ENCODE measurements at places on chromosomes 12 and 14. TPM values are rescaled to one million over a fixed set of nuclear protein-coding genes. Genes with fewer than 3 reads are reported as not detected.

The COX8C gene
- total RNA-seq, result not detected

The GPRC5D gene
- total RNA-seq, result not detected

The KRT5 gene
- not detected for total RNA-seq

The SVOP gene
- 79.3 TPM for total RNA-seq

The MIP gene
- not detected for total RNA-seq

The FOXA1 gene
- total RNA-seq, result not detected

The CARMIL3 gene
- 108 TPM for total RNA-seq

The ADGRD1 gene
- total RNA-seq, result 0.96 TPM

GRCh38 chr14:77478029-77478428, 20.1 kb downstream of the AHSA1 start:
- H3K36me3 ChIP-seq, result no peaks in the 10 kb centered on the region
- H3K4me3 ChIP-seq, result no peak overlapping the region

DNA sequence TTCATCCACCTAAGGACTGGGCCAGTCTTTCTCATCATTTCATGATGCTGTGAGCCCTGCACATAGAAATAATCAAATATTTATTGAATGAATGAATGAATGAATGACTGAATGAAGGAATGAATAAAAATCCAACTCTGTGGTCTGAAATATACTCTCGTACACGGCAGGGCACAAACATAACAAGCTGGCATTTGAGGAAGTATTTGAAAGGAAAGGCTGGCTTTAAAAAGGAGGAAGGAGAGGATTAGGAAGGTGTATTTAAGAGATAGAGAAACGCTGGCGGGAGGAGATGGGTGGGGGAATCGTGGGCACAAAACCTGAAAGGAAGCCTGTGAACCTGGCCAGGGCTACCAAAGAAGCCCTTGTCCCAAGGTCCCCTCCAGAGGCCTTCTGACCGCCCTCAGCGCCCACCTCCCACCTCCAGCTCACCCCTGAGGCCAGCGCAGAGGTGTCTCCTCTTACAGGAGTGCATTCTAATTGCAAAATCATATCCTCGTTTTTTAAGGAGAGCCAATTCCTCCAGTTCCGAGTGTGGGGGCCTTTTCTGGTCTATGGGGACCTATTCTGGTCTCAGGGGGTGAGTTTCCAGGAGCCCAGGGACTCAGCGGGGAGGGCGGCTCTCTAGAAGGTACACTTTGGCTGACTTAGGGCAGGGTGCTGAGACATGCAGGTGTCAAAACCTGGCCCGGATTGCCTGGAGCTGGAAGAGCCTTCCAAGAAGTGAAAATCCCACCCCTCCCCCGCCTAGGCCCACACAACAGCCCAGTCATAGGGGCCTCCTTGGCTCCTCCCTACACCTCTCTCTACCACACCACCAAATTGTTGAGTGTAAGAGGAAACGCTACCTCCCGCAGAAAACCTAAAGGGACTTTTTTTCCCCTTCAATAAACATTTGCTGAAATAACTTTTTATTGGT, 8.7 kb upstream of the JDP2 start:
- no peak overlapping the region for H3K27ac ChIP-seq
- no peaks in the 10 kb centered on the region for H3K27me3 ChIP-seq
- H3K36me3 ChIP-seq, result no peaks in the 10 kb centered on the region
- DNase-seq, result no peak

GRCh38 chr14:25102788-25103187, 52.8 kb upstream of the STXBP6 start:
- H3K27ac ChIP-seq, result no peak overlapping the region
- no peaks in the 10 kb centered on the region for H3K36me3 ChIP-seq
- no peak for DNase-seq
- no peaks in the 10 kb centered on the region for H3K4me1 ChIP-seq

- H3K27ac ChIP-seq, result no peak overlapping the region
- H3K36me3 ChIP-seq, result no peaks in the 10 kb centered on the region
- H3K27me3 ChIP-seq, result peaks cover 4% of the 10 kb centered on the region
- H3K4me1 ChIP-seq, result no peaks in the 10 kb centered on the region
- H3K4me3 ChIP-seq, result no peak overlapping the region
- no peak for DNase-seq
Measured at GRCh38 chr12:112665958-112666357, 125.6 kb upstream of the RPH3A start.

DNA sequence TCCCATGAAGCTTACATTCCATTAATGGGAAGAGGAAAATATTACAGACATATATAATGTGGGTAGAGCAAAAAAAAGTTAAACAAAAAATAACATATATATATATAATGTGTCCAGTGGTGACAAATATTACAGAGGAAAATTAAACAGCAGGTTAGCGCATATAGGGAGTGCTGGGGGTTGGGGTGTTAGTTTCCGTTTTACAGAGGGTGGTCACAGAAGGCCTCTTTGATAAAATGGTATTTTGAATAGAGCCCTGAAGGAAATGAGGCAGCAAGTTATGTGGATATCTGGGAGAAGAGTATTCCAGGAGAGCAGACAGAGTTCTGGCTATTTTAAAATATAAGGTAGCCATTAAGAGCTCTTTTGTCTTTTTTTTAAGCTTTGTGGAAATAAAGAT, 73.2 kb downstream of the DCAF5 start:
- no peak for DNase-seq
- H3K4me3 ChIP-seq, result no peak overlapping the region
- no peaks in the 10 kb centered on the region for H3K27me3 ChIP-seq
- H3K27ac ChIP-seq, result no peak overlapping the region
- no peaks in the 10 kb centered on the region for H3K36me3 ChIP-seq
- peaks cover 15% of the 10 kb centered on the region for H3K4me1 ChIP-seq

GRCh38 chr12:114245555-114245954, 160.4 kb downstream of the TBX5 start:
- no peak overlapping the region for H3K27ac ChIP-seq
- H3K27me3 ChIP-seq, result peaks cover 1% of the 10 kb centered on the region

GRCh38 chr14:27267876-27268275, 670.0 kb upstream of the NOVA1 start:
- H3K36me3 ChIP-seq, result no peaks in the 10 kb centered on the region
- no peaks in the 10 kb centered on the region for H3K27me3 ChIP-seq
- H3K4me3 ChIP-seq, result no peak overlapping the region
- no peak for DNase-seq

DNA sequence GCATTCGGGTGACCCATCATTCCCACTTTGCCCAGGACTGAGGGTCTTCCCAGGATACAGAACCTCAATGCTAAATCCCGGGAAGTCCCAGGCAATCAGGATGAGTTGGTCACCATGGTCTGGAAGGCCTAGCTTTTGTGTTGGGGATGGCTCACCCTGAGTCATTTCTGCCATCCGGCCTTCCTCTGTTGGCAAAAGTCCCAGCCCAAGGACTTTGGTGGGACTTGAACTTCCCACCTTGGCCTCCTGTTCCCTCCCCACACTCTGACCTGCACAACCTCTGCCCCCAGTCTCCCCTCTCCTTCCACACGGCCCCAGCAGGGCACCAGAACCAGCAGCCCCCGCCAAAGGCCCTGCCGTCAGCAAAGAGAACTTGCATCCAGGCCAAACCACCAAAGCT, 24.6 kb upstream of the NCOR2 start:
- no peak for DNase-seq
- no peak overlapping the region for H3K4me3 ChIP-seq
- peaks cover 10% of the 10 kb centered on the region for H3K27me3 ChIP-seq

DNA sequence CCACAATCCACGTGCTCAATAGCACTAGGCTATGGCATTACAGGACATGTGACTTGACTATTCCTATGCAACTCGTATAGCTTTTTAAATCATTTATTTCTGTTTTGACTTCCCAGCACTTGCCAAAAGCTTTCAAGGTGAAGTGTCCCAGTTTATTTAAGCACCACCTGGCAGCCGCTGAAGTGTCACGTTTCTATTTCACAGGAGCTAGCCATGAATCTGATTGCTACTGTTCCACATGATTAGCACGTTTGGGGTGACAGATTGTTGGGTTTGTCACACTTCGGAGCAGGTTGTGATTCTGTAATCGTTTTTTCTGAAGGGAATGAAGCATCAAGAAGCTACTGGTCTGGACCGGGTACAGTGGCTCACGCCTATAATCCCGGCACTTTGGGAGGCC, 39.9 kb upstream of the BICDL1 start:
- H3K27me3 ChIP-seq, result no peaks in the 10 kb centered on the region
- no peak overlapping the region for H3K4me3 ChIP-seq
- no peaks in the 10 kb centered on the region for H3K36me3 ChIP-seq
- no peak overlapping the region for H3K27ac ChIP-seq
- no peaks in the 10 kb centered on the region for H3K4me1 ChIP-seq
- no peak for DNase-seq

- no peaks in the 10 kb centered on the region for H3K36me3 ChIP-seq
- no peak for DNase-seq
- no peak overlapping the region for H3K4me3 ChIP-seq
- H3K27me3 ChIP-seq, result no peaks in the 10 kb centered on the region
Measured at GRCh38 chr12:21848192-21848591, 73.7 kb upstream of the KCNJ8 start.

DNA sequence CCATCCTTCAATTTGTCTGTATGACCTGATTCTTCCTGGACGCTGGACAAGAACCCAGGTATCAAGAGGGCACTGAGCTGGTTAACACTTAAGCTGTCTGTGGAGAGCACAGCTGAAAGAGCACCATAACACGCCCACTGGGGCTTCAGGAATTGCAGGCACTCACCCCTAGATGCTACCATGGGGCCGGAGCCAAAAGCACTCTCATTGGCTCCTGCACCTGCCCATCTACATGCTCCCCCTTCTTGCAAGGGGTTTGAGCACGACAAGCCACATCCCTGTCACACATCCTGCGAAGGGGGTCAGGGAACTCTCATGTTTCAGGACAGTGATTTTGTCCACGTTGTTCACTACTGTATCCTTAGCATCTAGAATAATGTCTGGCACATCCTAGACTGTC, 35.1 kb upstream of the TBC1D15 start:
- no peak overlapping the region for H3K27ac ChIP-seq
- H3K36me3 ChIP-seq, result no peaks in the 10 kb centered on the region
- no peaks in the 10 kb centered on the region for H3K4me1 ChIP-seq
- no peak overlapping the region for H3K4me3 ChIP-seq

DNA sequence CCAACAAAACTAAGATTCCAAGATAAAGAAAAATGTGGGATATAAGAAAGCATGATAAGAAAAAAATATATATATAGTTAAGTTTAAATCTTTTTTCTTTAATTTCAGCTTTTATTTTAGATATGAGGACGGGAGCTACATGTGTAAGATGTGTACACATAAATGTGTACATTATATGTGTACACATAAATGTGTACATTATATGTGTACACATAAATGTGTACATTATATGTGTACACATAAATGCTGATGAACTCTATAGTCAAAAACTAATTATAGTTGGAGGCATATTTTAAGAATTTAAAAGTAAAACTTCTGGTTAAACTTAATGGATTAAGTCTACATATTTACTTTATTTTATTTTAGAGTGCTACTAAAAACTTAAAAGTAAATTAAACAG, 123.6 kb downstream of the BTG1 start:
- DNase-seq, result no peak
- H3K36me3 ChIP-seq, result no peaks in the 10 kb centered on the region
- H3K4me3 ChIP-seq, result no peak overlapping the region
- no peak overlapping the region for H3K27ac ChIP-seq

GRCh38 chr12:50055831-50056638, 1.4 kb upstream of the ASIC1 start:
- DNase-seq, result peak; percentile 65
- peaks cover 64% of the 10 kb centered on the region for H3K4me1 ChIP-seq
- H3K36me3 ChIP-seq, result peaks cover 15% of the 10 kb centered on the region
- H3K27ac ChIP-seq, result peak overlapping the region; percentile 97
- H3K27me3 ChIP-seq, result peaks cover 22% of the 10 kb centered on the region
- peak overlapping the region; percentile 96 for H3K4me3 ChIP-seq

GRCh38 chr14:32129124-32129523, 52.0 kb downstream of the ARHGAP5 start:
- H3K27me3 ChIP-seq, result no peaks in the 10 kb centered on the region
- H3K4me1 ChIP-seq, result no peaks in the 10 kb centered on the region
- DNase-seq, result no peak
- peaks cover 26% of the 10 kb centered on the region for H3K36me3 ChIP-seq
- H3K4me3 ChIP-seq, result no peak overlapping the region
- no peak overlapping the region for H3K27ac ChIP-seq

DNA sequence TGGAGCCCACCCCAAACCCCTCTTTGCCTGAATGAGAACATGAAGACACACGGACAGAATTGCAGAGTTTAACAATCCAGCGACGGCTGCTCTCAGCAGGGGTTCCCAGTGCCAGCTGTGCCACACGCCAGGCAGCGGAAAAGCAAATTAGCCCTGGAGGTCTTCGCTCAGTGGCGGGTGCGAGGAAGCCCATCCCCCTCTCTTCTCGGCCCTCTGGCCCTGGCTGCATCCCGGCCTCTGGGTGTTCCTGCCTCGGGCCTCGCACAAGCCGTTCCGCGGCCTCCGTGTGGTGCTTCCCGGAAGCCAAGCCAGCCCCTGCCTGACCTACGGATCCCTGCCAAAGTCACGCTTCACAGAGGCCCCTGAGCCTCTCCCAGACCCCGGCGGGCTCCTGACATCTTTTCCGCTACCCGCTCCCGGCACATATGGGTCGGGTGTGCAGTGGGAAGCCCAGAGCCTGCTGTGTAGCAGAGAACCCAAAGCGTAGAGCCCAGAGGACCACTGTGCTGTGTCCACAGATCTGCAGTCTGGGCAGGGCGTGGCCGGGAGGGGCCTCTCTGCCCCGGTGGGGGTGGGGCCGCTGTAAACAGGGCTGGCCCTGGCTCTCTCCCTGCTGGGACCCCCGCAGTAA, 70.7 kb upstream of the GALNT9 start:
- no peak overlapping the region for H3K4me3 ChIP-seq
- H3K27ac ChIP-seq, result no peak overlapping the region
- H3K27me3 ChIP-seq, result peaks cover 2% of the 10 kb centered on the region
- peak; percentile 28 for DNase-seq

GRCh38 chr12:107478881-107479280, 206.7 kb upstream of the PWP1 start:
- H3K4me3 ChIP-seq, result no peak overlapping the region
- peaks cover 3% of the 10 kb centered on the region for H3K27me3 ChIP-seq
- H3K4me1 ChIP-seq, result no peaks in the 10 kb centered on the region
- no peak for DNase-seq

DNA sequence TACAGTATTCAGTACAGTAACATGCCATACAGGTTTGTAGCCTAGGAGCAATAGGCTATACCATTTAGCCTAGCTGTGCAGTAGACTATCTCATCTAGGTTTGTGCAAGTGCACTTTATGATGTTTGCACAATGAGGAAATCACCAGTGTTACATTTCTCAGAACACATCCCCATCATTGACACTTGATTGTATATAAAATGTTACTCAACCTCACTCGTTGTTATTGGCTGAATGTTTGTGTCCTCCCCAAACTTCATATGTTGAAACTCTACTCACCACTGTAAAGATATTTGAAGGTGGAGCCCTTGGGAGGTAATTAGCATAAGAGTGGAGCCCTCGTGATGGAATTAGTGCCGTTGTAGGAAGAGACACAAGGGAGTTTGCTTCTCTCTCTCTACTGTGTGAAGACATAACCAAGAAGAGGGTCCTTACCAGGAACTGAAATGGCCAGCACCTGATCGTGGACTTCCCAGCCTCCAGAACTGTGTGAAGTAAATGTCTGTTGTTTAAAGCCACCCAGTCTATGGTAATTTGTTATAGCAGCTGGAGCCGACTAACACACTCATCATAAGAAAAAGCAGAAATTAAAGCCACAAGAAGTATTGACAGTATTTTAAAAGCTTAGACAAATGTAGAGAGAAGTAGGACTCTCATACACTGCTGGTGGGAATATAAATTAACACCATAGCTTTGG, 3.2 kb upstream of the MED13L start:
- no peak overlapping the region for H3K27ac ChIP-seq
- DNase-seq, result no peak
- no peak overlapping the region for H3K4me3 ChIP-seq
- no peaks in the 10 kb centered on the region for H3K4me1 ChIP-seq
- H3K27me3 ChIP-seq, result peaks cover 16% of the 10 kb centered on the region
